ENCODE measurements at places on chromosomes 12 and 14.

- no peak for DNase-seq
These were observed 415.7 kb upstream of the ATP2B1 start for GRCh38 chr12:90124289-90124688.

DNA sequence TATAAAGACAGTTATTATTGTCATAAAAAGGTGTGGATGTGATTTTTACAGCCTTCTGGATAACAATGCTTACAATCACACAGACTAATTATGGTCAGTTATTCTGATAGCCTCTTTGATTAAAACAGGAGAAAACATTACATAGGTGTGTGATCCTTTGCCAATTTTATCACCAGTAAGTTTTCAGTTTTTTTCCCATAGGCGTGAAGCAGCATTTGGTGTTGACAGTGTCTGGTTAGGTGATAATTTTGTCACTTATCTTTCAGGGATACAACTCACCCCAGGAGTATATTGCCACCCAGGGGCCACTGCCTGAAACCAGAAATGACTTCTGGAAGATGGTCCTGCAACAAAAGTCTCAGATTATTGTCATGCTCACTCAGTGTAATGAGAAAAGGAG, 208.8 kb downstream of the EPS8 start:
- DNase-seq = no peak

DNA sequence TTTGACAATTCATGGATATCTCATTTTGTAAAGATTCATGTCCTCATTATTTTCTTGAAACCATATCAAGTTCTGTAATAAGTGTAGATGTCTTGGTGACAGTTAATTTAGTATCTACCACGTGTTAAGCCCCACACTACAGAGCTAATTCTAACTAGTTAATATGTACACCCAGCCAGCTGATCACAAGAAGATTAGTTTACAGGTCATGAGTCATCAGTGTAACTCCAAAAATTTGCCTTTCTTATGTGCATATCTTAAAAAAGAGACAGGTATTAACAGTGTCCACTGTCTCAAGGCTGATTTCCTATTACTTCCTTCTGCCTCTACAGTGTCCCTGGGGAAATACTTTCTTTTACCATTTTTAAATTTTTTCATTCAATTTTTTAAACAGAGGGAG, 13.3 kb upstream of the YBX3 start:
- DNase-seq = no peak

DNA sequence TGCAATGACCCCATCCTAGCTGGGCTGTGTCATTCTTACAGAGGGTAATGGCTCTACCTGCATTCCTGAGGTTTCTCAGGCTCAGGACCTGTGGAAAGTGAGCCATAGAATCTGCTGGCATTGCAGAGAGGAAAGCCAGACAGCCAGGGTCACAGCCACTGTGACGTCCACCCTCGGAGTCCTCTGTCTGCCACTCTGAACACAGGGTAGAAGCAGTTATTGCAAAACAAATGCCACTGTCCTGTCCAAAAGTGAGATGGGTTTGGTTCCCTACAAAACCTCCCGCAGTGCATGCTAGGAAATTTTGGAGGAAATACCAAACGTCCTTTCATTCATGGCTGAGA, 37.8 kb downstream of the TNFAIP2 start:
- DNase-seq = no peak

- no peak for DNase-seq
These were observed 21.7 kb upstream of the VRTN start for GRCh38 chr14:74326369-74327152.

DNA sequence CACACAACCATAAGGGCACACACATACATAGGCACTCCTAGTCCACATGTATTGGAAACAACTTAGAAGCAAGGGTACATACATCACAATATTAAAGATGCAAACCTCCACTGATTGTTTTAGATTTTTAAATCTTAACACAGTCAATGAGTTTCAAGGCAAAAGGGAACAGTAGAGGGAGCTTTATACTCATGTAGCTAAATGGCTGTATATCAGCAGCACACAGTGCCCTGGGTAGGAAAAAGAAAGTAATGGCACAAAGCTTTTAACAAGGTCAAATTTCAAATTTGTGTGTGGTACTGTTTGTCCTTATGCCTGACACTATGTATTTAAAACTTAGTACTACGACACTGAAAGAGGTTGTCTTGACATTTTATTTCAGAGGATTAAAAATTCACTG, 262.0 kb downstream of the MED13L start:
- no peak for DNase-seq

GRCh38 chr12:49098035-49098451, 3.4 kb upstream of the DHH start:
- peak; percentile 39 for DNase-seq

- DNase-seq = no peak
These were observed 12.8 kb upstream of the ZDHHC22 start for GRCh38 chr14:77154421-77154820.

GRCh38 chr12:109844091-109844490, 10.9 kb upstream of the TRPV4 start:
- DNase-seq = no peak

- no peak for DNase-seq
These were observed 39.6 kb downstream of the DNAH10 start for GRCh38 chr12:123801573-123802178.

DNA sequence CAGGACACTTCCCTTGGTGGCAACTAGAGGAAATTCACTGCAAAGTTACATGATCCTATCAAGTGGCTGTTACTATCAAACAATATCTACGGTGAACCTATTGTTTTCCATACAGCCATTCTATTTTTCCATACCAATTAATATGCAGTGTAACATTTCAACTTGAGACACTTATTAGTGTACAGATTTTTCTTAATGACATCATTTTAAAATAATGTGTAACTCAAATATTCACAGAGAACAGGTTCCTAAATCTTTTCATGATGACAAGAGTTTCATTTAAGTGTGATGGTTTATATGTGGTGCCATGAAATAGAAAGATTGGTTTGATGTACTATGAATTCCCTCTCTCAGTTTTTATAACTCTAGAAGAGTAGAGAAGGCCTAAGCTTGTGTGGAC, 291.2 kb upstream of the SOX5 start:
- DNase-seq = no peak

DNA sequence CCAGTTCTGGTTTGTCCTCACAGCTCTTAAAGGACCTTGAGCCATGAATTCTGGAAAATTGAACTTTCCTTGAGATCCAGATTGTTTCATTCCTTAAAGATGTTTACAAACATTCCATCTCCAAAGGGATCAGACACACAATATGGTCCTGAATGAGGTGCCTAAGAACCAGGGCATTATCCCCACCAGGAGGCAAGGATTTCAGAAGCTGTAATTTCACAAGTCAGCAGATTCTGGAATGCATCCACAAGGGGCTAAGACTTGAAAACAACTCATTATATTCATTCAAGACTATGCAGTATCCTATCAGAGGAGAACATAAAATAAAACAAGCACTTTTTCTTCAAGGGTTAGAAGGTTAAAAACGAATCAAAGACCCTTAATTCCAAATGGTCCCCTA, 15.1 kb downstream of the KCNH5 start:
- no peak for DNase-seq

- no peak for DNase-seq
These were observed 59.5 kb downstream of the TMEM116 start for GRCh38 chr12:111953455-111953854.

GRCh38 chr12:63420206-63420644, 248.1 kb downstream of the DPY19L2 start:
- DNase-seq = no peak

DNA sequence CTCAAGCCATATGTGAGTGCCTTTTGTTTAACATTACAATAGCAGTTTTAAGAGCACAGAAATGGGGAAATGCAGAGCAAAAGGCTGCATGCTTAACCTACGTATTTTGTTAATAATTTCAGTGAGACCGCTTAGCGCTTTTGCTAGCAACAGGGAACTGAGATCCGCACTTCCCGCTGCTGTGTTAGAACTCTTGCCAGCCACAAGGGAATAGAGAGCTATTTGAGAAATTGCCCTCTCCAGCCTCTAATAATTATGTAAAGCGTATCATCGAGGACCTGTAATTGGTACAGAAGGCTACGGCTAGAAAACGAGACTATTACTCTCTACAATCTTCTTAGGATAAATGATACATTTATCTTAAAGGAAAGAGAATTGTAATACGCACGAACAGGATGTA, 205.2 kb upstream of the GRIP1 start:
- DNase-seq = no peak

GRCh38 chr12:30286345-30286926, 409.2 kb downstream of the IPO8 start:
- DNase-seq = no peak

DNA sequence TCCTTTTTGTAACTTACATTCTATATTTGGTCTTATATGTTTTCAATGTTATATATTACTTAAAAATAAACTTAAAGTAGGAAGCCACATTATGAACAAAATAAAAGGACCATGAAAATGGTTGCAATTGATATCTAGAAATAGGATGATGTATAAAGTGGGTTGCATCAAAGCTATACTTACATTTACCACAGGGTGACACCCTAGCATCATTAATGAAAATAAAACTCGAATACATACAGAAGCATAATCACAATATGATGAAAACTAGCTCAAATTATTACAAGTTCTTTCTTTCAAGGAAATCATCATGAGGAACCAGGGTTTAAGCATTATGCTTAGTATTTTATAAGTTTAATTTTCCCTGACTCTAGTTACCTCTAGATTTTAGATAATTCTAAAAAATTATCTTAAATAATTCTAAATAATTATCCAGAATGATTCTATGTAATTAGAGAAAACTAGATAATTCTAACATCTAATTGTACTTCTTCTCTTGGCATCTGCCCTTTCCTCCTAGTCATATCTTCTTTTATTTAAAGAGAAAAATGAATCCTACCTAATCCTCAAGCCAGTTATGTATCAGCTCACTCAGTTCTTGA, 31.2 kb downstream of the TAS2R7 start:
- no peak for DNase-seq

- DNase-seq = no peak
These were observed 653.6 kb downstream of the MED13L start for GRCh38 chr12:115623764-115624334.

- DNase-seq = no peak
These were observed 69.0 kb downstream of the ITPK1 start for GRCh38 chr14:93046705-93047050.

GRCh38 chr14:30600922-30601918, 20.9 kb upstream of the SCFD1 start:
- no peak for DNase-seq

- DNase-seq = no peak
These were observed 72.2 kb downstream of the FBXW8 start for GRCh38 chr12:116982791-116983411.

GRCh38 chr12:93714382-93714781, 37.2 kb downstream of the CRADD start:
- DNase-seq = no peak

- DNase-seq = no peak
These were observed 45.5 kb downstream of the ZFP36L1 start for GRCh38 chr14:68747393-68747792.

DNA sequence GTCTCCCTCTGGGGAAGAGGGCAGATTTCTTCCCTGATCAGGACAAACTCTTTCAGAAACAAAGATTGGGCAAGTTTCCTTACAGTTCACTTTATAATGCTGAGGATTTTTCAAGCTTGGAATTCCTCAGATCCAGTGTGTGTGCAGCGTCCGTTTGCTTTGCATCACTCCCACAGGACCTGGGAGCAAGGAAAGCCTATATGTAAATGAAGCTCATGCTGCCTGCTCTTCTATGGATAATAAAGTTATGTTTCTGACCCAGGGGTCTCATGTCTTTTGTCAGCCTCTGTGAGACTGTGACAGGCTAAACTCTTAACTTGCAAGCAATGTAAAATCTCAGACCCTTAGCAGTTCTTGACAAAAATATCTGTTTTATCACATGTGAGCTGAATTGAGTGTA, 41.6 kb downstream of the TRHDE start:
- no peak for DNase-seq

- no peak for DNase-seq
These were observed 11.5 kb downstream of the ACSS3 start for GRCh38 chr12:81089412-81089811.

GRCh38 chr12:52814710-52815155, 817 bp upstream of the KRT4 start:
- DNase-seq = no peak

DNA sequence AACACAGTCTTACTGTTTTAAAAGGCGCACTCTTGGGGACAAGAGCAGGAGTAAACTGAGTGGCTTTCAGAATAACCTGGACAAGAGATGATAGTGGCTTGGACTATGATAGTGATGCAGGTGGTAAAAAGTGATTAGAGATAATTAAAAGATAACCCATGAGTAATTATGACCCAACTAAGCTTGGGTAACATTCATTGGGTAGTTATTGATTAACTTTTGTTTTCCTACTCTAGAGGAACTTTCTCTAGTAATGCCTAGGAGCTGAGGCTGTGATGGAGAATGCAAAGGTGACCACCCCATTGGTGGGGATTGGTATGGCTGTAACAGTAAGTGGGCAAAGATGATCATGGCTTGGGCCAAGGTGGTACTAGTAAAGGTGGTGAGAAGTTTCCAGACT, 22.3 kb upstream of the FRS2 start:
- no peak for DNase-seq

- DNase-seq = no peak
These were observed 34.8 kb downstream of the TRIP11 start for GRCh38 chr14:92005019-92005418.

- DNase-seq = no peak
These were observed 34.5 kb upstream of the BICD1 start for GRCh38 chr12:32072102-32072501.

- DNase-seq = no peak
These were observed 622.4 kb upstream of the TBX3 start for GRCh38 chr12:115306380-115306779.

DNA sequence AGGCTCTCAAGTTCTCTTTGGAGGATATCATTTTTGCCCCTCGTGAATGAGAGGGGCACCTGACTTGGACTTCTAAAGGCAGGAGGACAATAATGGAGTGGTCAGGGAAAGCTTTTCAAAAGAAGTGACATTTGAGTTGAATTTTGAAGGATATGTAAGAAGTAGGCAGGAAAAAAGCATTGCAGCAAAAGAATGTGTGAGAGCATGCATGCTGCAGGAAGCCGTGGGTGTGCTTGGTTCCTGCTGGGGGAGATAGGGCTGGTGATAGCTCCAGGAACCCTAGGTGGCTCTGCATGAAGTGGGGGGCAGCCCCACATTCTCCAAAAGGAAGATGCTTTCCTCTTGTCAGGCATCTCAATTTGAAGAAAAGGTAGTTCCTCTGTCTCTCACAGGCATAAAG, 23.1 kb downstream of the ACVR1B start:
- DNase-seq = no peak

DNA sequence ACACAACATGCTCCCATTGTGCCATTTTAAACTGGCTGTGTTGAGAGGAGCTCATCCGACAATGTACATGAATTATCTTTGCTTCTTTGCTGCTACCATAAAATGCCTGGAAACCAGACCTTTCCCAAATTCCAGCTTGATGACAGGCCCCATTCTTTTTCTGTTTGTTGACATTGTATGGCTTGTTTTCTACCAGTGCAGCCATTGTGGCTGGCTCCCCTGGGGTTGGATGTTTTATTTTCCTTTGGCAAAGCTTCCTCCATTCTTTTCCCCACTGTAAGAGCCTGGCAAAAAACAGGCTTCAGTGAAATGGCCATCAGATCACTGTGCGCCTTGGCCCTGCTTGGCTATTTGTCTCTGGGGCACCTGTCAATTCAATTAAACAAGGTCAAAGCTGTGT, 532.5 kb downstream of the VRK1 start:
- no peak for DNase-seq

GRCh38 chr12:126772171-126772864, 1494.7 kb upstream of the TMEM132C start:
- peak; percentile 16 for DNase-seq

- DNase-seq = no peak
These were observed 77.7 kb downstream of the NTS start for GRCh38 chr12:85951823-85952222.
